ENCODE measurements at places on chromosomes 11 and 22.
A peak's percentile ranks its signal among the peaks of the same experiment; 100 is the strongest.

DNA sequence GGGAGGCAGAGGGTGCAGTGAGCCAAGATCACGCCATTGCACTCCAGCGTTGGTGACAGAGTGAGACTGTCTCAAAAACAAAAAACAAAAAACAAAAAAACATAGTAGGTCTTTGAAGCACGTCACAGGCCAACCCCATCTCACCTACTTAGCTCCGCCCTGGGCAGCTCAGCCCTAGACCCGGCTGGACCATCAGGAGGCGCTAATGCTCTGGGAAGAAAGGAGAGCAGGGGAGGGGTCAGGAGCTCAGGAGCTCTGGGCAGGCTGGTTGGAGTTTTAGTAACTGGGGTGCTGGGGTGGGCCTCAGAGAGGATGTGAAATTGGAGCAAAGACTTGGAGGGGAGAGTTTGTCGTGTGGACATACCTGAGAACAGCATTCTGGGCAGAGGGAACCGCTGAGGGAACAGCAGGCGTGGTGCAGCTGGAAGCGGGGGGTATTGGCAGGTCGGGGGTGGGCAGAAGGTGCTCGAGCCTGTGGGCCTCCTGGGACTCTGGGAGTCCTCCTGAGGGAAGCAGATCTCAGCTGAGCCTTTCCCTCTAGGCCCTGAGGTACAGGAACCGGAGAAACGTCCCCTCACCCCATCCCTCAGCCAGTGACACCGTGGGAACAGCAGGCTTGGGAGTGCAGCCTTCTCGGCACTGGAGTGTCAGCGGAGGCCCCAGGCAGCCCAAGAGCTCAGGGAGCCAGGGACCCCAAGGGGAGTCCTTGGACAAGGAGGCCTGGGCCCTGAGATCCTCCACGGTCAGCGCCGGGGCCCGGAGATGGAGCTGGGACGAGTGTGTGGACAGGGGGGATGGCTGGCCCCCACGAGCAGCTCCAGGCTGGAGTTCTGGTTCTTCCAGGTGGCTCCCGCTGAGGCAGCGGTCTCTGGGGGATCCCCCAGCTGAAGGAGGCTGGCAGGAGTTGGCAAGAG is 2.2 kb upstream of the RPS6KA4 start:
- DNase-seq: peak; percentile 48

DNA sequence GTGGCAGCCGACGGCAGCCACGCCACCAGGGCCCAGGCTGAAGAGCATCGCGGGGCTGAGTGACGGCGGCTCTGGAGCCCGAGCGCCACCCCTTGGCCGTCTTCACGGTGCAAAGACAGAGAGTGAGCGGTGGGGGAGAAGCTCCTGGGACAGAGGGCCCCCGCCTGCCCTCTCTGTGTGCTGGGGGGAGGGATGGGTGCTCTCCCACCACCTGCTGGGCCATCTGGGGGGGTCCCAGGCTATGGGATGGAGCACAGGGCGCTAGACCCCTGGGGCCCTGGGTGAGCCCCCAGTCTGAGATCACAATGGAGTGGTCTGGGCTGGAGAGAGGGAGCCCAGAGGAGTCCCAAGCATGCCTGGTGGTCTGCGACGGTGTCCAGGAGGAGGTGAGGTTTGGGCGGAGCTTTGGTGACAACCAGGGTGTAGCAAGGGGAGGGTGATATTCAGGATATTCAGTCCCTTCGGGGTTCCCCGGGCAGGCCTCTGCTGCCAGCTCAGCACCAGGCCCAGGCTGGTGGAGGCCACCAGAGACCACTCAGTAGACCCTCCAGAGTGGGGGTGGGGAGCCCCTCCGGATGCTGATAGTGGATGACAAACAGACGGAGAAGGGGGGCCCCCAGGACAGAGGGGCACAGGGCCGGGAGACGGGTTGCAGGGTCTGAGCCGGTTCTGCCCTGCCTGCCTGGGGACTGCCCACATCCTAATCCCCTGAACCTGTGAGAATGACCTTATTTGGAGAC is 78.1 kb upstream of the PRR5 start:
- DNase-seq: peak; percentile 29

- DNase-seq: no peak
Observed at GRCh38 chr11:48045536-48045935, 65.2 kb downstream of the PTPRJ start.

DNA sequence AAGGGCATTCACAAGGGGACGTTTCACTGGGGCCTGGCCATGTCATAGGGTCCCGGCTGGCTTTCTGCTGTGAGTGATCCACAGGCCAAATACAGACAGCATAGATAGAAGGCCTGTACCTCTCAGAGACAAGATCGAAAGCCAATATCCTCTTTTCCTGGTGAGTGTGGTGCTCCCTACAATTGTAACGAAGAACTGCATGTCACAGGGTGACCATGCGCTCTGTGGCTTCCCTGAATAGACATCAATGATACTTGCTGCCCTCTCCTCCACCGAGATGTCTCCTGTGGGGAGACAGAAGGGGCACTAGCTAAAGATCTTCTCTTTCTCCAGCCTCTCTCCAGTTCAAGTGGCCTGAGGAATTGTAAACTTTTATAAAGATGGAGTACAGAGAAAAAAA is 226.1 kb upstream of the POU2AF2 start:
- DNase-seq: no peak

- DNase-seq: no peak
Observed at GRCh38 chr11:99351624-99352023, 330.9 kb downstream of the CNTN5 start.

DNA sequence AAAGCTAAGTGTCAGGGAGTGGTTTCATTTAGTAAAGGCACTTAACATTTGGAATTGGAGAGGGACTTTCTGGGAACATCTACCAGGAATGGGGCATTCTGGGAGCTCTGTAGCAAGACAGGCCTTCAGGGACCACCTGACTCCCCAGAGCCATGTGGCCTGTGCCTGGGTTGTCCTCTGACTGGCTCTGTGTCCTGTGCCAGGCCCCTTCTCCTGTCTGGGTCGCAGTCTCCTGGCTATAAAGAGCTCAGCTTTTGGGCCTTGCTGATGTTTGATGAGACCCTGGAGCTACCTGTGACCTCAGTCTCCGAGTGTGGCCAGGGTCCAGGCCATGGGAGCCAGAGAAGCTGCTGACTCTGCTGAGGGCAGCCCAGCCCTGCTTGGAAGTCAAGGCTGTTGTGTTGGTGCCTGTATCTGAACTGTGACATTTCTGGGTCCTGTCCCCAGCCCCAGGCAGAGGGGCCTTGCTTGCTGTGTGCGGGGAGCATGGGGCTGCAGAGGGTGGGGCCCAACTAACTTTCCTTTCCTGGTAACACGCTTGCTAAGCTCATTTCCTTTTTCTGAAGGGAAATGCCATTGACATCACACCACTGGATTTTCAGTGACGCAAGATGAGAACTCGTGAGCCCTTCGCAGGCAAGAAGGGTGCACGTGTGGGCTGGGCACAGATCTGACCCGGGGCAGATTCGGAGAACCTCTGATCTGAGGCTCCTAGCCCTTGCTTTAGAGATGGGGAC is 41.3 kb downstream of the LRRC32 start:
- no peak for DNase-seq

GRCh38 chr11:35158701-35159510 is 19.9 kb downstream of the CD44 start:
- no peak for DNase-seq

DNA sequence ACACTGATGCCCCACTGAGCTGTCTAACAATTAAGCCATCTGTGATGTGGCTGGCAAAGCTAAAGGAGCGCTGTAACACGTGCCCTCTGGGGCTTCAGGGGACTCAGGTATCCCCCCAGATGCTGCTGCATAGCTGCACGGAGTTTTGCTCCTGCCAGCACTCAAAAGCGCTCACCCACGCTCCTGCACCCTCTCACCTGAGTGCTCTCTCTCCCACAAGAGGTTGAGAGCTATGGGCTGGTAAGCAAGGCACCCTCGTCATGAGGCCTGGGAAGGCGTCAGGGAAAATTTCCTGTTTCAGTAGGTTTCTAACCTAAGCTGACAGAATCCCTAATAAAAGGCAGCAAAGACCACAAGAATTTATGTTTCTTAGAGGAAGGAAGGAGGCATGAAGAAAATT is 850.3 kb downstream of the OPCML start:
- DNase-seq: no peak

DNA sequence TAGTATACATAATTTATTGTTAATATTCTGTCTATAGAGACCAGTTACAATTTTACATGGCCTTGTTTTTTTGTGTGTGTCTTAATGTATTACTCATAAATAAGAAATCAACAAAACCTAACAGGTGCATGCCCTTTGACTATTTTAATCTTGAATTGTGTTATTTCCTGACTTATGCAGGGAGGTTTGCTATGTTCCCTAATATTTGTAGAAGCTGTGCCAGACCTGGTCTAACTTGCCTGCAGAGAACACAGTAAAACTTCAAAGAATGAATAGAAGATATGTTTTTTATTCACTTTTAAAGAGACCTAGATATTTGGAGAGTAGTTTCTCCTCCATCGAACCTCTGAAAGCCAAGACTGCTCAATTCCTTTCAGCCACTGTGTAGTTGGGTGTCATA is 234.7 kb downstream of the LUZP2 start:
- no peak for DNase-seq

- no peak for DNase-seq
Observed at GRCh38 chr22:48254311-48254873, 1491.9 kb downstream of the TBC1D22A start.

GRCh38 chr11:5203366-5203765 is 2.9 kb upstream of the OR51V1 start:
- DNase-seq: no peak

DNA sequence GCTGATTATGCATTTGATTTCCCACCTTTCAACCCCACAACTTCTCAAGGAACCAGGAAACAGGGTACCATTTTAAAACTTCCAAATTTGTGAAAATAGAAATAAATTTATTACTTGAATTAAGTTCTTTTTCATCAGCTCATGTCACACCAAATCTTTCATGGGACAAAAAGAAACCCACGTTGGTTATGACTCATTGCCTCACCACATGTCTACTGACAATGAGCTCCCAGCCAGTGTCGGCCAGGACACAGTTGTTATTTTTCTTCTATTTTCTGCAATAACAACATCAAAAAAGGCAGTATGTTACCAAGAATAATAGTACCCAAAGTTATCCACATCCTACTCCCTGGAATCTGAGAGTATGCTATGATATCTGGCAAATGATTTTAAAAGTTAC is 17.3 kb downstream of the MS4A6A start:
- no peak for DNase-seq

GRCh38 chr22:44371741-44372525 is 59.2 kb upstream of the SHISAL1 start:
- no peak for DNase-seq

DNA sequence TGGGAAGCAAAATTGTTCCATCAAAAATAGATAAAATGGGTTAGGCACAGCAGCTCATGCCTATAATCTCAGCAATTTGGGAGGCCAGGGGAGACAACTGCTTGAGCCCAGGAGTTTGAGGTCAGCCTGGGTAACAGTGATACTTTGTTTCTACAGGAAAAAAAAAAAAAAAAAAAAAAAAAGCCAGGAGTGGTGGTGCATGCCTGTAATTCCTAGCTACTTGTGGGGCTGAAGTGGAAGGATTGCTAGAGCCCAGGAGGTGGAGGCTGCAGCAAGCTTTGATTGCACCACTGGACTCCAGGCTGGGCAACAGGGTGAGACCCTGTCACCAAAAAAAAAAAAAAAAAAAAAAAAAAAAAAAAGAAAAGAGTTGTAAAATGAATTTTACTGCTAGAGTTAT is 49.6 kb downstream of the KIF18A start:
- no peak for DNase-seq

DNA sequence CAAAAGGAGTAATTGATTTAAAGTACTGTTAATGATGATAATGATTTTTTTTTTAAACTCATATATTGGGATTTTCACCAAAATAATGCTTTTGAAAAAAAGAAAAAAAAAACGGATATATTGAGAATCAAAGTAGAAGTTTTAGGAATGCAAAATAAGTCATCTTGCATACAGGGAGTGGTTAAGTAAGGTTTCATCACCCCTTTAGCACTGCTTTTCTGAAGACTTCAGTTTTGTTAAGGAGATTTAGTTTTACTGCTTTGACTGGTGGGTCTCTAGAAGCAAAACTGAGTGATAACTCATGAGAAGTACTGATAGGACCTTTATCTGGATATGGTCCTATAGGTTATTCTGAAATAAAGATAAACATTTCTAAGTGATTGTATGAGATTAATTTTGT is 43.9 kb downstream of the RRM1 start:
- no peak for DNase-seq

DNA sequence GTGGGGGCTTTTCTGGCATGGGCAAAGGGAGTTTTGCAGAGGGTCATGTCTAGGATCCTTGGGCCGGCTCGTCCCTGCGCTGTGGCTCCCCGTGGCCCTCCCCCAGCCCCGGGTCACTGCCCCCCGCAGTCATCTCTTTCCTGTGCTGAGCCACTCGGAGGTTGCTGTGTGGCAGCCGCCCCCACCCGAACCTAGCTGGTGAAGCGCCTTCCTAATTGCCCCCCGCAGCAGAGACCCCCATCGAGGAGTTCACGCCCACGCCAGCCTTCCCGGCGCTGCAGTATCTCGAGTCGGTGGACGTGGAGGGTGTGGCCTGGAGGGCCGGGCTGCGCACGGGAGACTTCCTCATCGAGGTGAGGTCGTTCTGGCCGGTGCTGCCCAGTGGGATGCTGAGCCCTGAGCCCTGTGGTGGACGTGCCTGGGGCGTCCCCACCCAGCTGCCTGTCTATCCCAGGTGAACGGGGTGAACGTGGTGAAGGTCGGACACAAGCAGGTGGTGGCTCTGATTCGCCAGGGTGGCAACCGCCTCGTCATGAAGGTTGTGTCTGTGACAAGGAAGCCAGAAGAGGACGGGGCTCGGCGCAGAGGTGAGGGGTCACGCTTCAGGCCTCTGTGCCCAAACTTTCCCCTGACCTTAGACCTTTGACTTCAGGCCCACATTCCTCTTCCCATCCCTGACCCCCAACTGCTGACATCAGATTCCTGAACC is 32.0 kb downstream of the SHANK3 start:
- DNase-seq: no peak

DNA sequence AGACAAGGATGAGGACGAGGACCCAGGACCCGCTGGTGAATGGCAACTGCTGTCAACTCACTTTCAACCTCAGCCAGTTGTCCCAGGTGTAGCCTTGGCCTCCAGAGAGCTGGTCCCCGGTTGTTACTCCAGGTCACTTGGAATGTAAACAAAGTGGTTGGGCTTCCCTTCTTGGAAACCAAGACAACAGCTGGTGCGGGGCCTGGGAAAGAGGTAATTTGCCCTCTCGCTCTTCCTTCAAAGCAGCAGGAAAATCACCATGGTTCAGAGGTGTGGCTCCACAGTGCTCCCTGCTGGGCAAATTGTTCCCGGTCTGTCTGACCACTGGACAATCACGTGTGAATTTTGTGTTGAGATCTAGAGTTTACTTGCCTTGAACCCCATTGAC is 15.0 kb downstream of the SLC1A2 start:
- peak; percentile 36 for DNase-seq

- DNase-seq: no peak
Observed at GRCh38 chr11:48008951-48009270, 28.6 kb downstream of the PTPRJ start.

- DNase-seq: no peak
Observed at GRCh38 chr11:114073828-114074381, 14.4 kb downstream of the ZBTB16 start.

All from kidney tubule cell (primary cell).